ENCODE measurements at places on chromosomes 2 and 18.
A peak's percentile ranks its signal among the peaks of the same experiment; 100 is the strongest.

DNA sequence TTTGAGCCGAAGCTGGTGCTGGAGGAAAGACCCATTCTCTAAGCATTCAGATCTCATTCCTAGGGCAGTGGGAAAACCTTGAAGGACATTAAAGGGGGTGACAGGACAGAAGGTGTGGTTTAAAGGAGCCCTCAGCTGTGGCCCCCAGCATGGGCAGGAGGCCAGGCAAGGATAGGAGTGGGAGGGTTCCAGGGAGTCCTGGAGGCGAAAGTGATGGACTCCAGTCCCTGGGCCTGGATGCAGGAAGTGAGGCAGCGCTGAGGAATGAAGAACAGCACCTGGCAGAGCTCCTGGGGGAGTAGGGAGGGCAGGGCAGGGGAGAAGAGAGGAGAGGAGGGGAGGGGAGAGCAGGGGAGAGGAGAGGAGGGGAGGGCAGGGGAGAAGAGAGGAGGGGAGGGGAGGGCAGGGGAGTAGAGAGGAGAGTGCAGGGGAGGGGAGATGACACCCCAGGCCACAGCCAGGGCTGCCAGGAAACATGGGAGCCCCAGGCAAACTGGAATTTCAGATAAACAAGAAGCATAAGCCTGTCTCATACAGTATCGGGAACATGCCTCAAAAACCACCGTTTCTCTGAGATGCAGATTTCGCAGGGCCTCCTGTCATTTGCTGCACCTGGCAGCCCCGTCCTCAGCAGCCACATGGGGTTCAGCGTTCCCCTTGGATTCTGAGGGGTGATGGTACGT, 5.7 kb downstream of the RAMP1 start:
- no peak for DNase-seq

- DNase-seq = peak; percentile 66
These were observed 86.0 kb downstream of the DTNB start for GRCh38 chr2:25587361-25587760.

DNA sequence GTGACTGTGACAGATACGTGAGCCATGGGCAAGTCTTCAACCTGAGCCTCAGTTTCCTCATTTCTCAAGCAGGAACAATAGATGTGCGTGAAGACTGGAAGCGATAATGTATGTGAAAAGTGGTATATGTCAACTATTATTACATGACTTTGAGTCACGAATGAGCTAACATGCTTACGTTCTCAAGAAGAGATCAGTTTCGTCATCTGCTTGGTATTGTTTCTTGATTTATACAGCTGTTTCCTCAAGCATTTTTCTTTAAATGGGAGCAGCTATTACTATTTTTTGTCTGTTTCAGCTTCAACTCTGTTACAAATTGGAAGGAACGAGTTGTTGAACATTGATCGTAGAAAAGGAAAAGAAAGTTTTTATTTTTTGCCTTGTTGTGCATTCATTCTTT, 48.5 kb upstream of the THOC1 start:
- DNase-seq = no peak

DNA sequence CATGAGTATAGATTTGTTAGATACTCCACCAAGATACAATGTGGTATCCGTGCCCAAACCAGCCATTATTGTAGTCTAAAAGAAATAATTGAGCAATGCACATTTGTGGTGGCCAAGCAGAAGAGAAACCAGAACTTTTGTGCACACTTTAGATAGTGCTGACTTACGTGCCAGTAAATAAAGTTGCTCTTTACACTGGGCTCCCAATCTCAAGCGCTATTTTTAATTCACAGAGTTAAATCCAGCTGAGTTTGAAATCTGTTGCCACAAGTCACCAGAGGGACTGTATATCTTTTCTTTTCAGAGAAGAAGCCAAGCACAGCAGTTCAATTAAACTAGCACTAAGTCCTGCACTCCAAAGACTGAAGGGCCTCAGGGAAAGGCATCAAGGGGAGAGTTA, 680.4 kb downstream of the TDRD15 start:
- no peak for DNase-seq

GRCh38 chr2:37825586-37825985, 99.5 kb upstream of the RMDN2 start:
- no peak for DNase-seq

DNA sequence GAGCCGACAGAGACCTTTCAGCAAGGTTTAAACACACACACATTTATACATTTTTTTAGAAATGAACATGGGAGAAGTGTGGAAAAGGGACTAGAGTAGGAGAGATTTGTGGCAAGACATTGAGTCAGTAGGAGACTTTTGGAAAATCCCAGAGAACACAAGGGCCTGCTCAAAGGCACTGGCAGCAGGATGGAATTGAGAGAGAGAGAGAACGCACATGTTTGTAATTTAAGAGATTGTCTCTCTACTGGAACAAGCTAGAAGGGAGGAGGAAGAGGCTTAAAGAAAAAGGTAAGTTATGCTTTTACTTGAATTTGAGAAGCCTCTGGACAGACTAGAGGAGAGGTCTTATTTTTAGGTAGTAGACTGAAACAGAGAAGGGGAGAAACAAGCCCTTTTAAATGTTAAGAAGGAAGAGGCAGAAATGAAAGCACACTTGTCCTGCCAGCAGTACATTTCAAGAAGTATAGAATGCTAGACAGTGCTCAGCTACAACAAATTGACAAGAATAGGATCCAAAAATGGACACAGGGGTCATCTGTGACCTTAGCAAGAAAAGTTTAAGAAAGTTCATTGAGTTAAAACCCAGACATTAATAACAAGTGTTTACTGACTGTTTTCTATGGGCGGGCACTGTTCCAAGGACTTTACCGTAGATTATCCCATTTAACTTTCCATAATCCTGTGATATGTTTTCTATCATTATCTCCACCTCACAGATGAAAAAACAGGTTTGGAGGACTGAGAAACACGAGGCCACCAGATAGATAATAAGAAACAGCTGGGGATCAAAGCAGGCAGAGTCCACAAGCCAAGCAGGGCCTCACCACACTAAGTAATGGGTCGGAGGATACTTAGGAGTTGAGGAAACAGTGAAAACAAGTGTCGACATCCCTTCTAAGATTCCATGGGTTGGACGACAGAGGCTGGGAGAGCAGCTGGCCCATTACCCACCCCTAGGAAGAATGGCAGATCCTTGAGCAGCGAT, 306.5 kb upstream of the NRP2 start:
- DNase-seq = no peak

DNA sequence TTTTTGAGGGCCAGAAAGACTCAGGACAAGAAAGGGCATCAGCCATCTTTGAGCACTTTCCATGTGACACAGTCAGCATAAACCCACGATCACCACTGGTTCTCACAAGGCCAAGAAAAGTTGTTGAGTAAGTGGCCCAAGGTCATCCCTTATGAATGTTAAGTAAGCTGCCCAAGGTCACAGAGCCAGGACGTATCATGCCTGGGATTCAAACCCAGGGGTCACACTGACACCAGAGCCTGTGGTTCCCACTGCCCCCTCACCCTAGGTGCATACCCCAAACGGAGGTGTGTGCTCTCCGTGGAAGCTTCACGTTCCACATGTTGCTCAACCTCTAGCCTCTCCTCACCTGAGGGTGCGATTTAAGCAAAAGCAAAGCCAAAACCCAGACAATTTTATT, 2.3 kb upstream of the CTIF start:
- no peak for DNase-seq

DNA sequence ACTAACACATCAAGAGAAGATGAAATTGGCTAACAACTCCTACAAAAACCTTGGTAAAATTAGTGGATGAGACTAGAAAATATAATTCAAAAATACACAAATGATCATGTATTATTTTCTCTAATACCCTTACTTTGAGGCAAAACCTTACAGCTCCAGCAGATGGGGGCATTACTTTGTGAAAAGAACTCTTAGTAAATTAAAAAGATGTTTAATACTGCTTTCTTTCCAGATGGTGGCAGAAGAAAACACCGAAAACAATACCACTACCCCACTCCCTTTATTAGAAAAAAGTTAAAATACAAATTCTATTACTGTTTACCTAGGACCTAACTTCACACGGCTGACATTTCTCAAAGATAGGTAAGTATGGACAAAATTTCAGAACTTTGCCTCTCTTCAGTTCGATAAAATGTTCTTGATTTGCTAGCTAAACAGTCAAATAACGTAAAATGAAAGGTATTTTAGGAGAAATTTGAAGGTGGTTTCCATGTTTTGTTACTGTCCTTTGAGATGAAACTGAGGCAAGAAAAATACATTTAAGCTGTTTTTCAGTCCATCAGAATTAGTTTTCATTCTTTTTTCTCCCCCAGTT, 30.6 kb downstream of the ORC4 start:
- peak; percentile 15 for DNase-seq

DNA sequence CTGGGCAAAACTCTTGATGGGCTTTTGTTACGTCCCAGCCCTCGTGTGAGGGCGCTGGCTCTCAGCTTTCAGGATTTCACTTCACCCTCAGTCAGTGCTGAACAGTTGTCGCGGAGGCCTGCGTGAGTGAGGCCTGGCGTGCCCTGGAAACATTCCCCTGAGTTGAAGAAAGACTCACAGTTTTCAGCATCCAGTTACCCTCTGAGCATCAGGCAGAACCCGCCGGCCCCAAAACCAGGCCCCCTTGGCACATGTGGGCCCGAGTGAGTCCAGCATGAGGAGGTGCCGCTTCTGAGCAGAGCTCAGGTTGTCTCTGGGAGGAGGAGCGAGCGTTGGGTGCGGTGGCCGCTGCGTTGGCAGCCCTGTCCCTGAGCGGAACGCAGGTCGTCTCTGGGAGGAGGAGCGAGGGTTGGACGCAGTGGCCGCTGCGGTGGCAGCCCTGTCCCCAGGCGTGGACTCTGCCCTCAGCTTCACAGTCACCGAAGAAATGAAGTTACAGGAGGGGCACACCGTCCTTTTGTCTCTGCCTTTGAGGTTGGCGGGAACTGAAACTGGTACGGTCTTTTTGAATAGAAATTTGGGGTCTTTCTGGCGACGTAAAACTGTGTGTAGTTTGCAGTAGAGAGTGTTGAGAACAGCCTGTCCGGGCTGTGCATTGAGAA, at the start of gene NEU4:
TSS of gene NEU4 (plus strand) at position 473 of the 662 bp plus-strand sequence. CDS start 5,292 bp downstream, outside the sequence.
- DNase-seq = no peak

DNA sequence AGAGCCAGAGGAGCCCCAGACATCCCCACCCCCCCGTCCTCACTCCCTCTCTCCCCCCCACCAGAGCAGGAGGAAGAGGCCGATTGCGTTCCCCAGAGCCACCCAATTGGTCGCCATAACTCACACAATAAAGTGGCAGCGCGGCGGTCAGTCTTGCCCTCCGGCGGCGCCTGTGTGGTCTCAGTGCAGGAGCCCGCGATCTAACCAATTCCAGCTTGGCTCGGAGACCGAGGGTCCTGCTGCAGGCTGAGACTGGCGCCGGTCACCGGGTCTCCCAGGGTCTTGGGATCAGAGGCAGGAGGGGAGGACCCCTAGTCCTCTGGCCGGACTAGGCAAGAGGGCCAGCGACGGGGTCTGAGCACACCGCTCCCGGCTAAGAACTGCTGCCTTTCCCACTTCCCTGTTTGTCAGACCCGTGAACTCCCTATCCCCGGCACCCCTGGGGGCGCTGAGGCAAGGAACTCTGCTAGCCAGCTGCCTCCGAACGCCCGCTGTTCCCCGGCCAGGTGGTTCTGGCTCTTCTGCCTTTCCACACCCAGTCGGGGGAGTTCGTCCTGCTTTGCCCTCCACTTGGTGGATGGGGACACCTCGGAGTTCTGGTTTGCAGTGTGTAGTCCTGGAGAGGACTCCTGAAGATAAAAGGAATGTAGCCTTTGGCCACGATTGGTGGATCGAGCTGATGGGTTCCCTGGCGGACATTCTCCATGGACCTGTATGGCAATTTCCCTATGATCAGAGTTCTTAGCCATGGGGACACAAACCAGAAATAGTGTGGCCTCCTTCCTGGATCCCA, 1.0 kb upstream of the HOXD12 start:
- no peak for DNase-seq

GRCh38 chr18:42107691-42108450, 152.8 kb downstream of the PIK3C3 start:
- no peak for DNase-seq

DNA sequence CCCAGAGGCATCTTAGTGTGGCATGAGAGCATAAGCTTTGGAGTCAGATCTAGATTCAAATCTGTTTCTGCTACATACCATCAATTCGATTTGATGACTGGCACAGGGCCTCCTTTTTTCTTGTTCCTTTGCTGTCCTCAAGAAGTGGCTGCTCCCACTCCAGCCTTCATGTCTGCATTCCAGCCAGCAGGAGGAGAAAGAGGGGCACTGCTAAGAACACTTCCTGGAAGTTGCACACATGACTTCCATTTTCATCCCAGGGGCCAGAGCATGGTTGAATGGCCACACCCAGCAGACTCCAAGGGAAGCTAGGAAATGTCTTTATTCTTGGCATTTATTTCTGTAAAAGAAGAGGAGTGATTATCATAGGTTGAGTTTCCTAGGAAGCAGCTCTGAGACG, 50.4 kb downstream of the EML6 start:
- DNase-seq = no peak

DNA sequence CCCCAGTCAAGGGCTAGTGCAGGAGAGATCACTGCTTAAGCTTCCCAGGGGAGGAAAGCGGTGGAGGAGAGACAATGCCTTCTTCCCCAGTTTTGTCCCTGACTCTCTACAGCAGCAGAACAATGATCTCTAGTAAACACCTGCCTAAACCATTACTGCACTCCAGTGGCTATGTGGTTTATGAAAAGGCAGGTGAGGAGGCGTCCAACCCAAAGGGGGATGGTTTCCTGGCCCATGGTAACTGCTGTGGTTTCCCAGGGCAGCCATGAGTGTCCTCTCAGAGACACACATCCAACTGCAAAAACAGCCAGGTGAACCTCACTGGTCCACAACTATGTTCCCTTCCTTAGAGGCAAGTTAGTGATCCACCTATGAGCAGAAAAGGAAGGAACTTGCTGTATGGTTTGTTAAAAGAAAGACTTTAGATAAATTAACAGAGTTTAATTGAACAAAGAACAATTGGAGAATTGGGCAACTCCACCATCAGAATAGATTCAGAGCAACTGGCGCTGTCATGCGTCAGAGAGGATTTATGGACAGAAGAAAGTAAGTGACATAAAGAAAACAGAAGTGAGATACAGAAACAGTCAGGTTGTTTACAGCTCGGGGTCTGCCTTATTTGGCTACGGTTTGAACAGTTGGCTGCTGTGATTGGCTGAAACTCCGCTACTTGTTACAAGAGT, 4.8 kb upstream of the TTC39C start:
- DNase-seq = peak; percentile 54

- no peak for DNase-seq
These were observed 111.5 kb upstream of the THSD7B start for GRCh38 chr2:136653861-136654260.

- DNase-seq = no peak
These were observed 1807.0 kb downstream of the SUCLG1 start for GRCh38 chr2:82652117-82652516.

GRCh38 chr2:203612246-203612645, 77.1 kb upstream of the RAPH1 start:
- DNase-seq = no peak

All from activated CD4-positive, alpha-beta T cell treated with anti-CD3 and anti-CD28 coated beads for 36 hours (primary cell).